Activated CD4-positive, alpha-beta T cell treated with anti-CD3 and anti-CD28 coated beads, Interleukin-2, amount 50 U/mL, for 4 hours (primary cell): ENCODE measurements at places on chromosomes 7 and 10.

DNA sequence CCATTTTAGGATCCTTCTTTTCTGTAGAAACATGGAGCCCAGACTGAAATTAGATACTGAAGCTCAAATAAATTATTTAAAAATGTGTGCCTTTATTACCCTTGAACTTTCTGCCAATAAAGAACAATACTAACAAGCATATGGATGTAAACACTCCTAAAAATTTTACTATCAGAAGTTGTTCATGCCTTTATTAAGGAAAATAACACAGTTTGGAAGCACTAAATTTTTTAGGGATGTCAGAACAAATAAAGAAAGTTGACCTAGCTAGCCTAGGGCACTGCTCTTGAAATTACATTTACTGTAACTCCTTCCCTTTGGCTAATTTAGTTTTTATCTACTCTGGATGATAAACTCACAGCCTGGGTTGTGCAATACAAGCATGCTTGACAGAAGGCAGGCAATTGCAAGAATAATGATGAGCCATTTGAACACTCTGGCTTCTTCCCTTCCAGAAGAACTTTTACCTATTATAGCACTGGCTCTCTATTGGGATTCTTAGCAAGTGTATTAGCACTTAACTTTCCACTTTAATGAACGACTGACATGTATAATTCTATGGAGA, 351.7 kb upstream of the C7orf33 start:
- DNase-seq: no peak

- peak; percentile 73 for DNase-seq
Observed at GRCh38 chr10:69515699-69516259, 57.4 kb downstream of the NEUROG3 start.

DNA sequence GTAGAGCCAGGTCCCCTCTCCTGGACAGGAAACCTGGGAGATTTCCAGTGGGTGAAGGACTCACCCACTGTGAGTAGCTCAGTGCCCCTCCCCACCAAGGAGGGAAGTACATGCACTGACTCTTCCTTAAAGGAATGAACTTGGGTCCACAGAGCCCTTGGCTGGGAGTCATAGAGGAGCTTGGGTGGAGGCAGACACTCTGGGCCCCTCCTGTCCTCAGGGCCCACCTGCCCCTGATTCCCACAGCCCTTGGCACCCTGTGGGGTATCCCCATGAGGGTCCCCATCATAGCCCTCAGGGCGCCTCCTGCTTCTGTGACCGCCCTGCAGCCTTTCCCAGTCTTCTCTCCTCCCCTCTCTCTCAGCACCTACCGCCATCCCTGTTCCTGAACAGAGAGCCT, 3.7 kb downstream of the EN2 start:
- DNase-seq: no peak

DNA sequence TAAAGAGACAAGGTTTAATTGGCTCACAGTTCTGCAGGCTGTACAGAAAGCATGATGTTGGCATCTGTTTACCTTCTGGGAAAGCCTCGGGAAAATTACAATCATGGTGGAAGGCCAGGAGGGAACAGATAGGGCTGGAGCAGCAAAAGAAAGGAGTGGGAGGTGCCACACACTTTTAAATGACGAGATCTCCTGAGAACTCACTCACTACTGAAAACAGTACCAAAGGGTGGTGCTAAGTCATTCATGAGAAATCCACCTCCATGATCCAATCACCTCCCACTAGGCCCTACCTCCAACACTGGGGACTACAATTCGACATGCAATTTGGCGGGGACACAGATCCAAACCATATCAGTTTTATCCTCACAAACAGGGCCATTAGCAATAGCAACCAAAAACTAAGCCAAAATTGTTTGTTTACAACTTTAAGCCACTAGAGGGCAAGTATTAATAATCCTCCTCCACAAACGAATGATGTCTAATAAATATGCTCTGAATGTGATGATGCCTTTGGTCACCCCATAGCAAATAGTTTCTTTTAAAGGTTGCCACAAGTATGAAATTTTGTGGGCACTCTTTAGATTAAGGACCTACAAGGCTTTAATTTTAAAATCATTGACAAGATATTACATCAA, 129.2 kb upstream of the NRBF2 start:
- DNase-seq: no peak

- no peak for DNase-seq
Observed at GRCh38 chr10:123889821-123890220, 1.8 kb downstream of the CPXM2 start.

- no peak for DNase-seq
Observed at GRCh38 chr10:87670586-87670985, 10.9 kb downstream of the PAPSS2 start.
